ENCODE measurements at places on chromosomes 5 and 9.

DNA sequence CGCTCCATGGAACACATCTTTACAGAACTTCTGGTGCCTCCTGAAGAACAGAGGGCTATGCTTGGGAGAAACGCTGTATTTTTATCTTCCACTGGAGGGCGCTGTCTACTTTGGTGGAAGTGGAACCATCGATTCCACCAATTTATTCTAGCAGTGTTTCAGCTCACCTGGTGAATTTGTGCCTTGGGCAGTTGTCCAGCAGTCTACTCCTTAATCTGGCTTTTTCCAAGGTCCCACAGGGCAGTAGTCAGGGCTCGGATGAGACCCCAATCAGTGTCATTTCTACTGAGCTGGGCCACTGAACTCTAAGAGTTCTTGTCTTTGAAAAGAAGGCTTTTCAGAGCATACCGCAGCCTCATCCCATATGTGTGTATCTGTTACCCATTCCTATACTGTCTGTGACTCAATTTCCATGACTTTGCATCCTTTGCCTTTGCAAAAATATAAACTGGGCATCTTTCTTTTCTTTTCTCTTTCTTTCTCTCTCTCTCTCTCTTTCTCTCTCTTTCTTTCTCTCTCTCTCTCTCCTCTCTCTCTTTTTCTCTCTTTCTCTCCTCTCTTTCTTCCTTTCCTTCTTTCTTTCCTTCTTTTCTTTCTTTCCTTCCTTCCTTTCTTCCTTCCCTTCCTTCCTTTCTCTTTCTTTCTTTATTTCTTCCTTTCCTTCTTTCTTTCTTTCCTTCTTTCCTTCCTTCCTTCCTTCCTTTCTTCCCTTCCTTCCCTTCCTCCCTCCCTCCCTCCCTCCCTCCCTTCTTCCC is 138.4 kb upstream of the ZNF618 start:
- peak; percentile 21 for DNase-seq

DNA sequence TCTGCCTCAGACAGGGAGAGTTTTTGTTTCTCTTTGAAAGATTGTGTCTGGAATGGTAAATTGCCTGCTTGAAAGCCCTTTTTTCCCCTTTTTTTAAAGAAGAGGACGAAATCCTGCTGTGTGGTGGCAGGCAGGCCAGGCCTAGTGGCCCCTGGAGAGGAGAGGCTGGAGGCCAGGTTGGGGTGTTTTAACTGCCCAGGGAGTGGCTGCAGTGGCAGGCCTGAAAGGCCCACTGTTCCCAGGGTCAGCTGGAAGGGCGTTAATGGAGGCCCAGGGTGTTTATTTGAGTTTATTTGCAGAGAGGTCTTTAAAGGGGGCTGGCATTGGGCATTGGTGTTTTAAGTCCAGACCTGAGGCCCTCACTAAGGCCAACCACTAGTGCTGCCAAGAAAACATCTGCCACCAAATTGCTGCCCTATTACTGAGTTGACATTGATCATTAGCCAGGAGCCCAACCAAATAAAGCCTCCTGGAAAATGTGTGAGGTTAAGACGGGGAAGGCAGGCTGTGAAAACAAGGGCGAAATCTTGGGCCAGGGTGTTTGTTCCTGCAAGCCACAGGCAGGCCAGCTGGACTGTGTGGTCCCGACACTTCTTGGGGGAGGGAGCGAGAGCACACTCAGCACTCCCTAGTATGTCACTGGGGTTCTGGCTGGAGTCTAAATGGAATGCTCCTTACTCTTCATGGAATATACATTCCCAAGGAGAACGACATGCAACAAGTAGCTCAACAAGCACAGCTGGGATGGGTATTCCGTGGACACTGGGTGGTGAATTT is 5.0 kb downstream of the JADE2 start:
- no peak for DNase-seq

GRCh38 chr5:144596517-144596916 is 425.8 kb downstream of the KCTD16 start:
- DNase-seq: no peak

GRCh38 chr5:57577432-57578175 is 95.0 kb upstream of the ACTBL2 start:
- no peak for DNase-seq

DNA sequence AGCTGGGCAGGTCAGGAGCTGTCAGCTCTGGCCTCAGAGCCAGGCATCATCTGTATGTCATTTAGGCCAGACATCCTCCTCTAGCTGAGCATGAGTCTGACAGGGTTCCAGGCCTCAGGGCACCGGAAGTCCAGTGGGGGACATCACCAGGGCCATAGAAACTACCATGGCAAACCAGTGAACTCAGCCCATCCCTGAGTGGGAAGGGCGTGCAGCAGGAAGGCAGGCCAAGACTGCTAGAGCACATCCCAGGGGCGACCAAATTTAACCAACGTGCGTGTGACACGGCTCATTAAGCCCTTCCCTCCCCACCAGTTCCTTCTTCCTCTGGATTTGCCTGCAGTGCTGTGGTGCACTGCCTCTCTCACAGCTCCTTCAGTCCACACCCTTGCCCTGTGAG is 75.9 kb downstream of the COL27A1 start:
- no peak for DNase-seq

GRCh38 chr9:98867103-98867428 is 59.6 kb downstream of the GALNT12 start:
- no peak for DNase-seq

DNA sequence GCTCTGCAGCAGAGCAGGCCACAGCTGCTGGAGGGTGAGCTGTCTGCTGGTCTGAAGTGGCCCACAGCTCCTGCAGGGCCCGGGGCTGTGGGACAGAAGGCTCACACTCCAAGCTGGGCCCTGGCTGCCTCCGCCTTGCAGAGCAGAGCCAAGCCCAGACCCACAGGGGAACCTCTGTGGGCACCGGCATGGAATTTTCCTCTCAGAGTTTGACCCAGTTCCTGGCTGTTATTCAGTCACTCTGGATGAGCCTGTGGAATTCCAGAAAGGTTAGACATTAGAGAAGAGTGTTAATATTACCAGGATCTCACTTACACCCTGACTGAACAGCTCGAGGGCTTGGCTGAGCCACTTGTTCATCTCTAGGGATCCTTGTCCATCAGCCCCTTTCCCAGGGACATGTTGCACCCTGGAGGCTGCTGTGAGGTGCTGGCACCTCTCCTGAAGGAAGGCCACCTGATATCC is 17.5 kb downstream of the IL9 start:
- no peak for DNase-seq

DNA sequence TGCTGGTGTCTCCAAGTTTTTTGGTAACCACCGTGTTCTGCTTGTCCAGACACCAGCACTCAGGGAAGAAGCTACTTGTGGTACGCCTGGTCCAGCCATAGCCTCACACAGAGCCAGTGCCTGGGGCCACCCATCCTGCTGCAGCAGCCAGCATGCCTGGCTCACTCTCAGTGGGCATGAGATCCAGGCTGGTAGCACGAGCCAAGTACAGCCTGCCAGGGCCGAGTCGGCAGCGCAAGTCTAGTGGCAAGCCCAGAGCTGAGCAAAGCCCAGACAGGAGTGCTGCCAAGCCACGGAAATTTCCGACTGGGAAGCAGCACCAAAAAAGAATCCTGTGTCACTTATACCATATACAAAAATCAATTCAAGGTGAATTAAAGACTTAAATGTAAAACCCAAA is 36.3 kb upstream of the FBXL17 start:
- DNase-seq: no peak

DNA sequence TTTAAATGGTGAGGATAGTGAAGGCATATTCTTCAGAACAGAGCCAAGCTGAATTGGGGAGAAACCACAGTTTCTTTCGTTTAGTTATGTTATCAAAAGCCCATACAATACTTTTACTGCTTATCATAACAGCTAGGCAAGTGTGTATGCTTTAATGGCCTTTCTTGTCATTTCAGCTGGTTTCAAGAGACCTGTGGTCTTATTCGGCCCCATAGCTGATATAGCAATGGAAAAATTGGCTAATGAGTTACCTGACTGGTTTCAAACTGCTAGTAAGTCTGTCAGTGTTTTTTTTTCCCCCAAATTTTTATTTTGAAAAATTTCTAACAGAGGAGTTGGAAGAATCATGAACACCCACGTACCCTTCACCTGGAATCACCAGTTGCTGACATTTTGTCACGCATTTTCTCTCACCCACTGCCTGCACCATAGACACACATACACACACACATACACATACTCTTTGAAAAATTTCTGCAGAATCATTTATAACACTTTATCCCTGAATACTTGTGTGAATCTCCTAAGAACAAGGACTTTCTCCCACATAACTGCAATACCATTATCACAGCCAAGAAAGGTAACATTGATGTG is 63.7 kb downstream of the TJP2 start:
- DNase-seq: no peak
